Stimulated activated CD8-positive, alpha-beta memory T cell treated with anti-CD3 and anti-CD28 coated beads, Interleukin-4, amount 100 ng/mL, for 1 hour (primary cell): ENCODE measurements at places on chromosomes 7 and 10.

DNA sequence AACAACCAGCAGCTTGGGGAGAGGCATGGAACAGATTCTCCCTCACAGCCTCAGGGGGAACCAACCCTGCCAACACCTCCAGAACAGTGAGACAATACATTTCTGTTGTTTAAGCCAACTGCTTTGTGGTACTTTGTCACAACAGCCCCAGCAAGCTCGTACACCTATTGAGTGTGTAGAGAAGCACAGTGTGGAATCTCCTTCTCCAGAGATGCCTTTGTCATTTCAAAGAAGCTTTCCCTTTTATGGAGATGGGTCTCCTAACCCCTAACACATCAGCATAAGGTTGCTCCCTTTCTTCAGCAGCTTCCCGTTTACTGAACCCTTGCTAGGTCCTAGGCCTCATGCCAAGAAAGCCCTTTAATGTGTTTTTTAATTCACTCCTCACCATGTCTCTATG lies 60.7 kb upstream of the AGK start:
- no peak for DNase-seq

DNA sequence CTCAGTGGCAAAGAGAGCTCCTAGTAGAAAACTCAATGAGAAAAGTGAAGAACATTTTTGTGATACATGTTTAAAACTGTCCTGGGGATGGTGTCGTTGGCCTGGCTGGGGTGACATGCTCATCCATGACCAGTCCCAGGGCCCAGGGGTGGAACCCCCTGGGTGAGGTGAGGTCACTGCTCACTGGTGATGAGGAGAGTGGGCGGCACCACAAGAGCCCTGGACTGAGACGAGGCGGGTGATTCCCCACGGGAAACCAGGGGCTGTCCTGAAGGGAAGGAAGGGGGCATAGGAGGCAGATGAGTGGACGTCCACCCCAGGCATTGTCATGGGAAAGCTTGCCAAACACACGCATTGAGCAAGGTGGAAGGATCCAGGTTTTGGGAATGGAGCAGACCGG lies 54.6 kb downstream of the HTR5A start:
- no peak for DNase-seq

DNA sequence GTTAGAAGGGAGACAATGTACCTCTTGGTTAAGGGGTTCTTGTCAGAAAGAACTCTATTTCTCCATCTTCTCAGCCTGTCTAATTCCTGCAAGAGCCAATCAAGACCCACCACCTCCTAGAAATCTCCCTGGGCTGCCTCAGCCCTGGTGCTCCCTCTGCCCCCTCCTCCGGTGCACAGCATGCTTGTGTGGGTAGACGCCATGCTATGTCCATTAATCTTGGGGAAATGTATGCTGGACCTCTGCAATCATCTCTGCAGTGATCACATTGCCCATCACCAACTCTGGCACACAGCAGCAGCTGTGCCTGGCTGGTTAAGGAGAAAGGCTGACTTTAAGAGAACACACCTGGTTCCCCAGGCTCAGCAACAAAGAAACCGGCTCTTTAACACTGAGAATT lies 37.3 kb downstream of the SH3PXD2A start:
- no peak for DNase-seq

DNA sequence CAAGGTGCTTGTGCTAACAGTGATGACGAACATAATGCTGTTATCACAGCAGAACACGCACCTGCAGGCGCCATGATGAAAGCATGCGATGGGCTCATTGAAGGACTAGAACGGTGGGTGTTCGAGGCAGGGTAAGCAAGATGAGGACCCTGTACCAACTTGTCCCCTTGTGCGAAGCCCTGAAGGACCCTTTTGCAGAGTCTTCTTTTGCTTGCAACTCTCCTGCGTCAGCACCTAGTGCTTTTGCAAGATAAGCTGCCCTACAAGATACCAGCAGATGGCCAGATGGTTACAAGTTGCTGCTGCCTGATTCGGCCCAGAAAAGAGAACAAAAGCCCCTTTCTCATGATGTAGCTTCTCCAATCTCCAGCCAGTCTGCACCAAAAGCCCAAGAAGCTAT lies 4.2 kb upstream of the IL15RA start:
- no peak for DNase-seq

GRCh38 chr10:111370101-111370500 lies 293.3 kb downstream of the ADRA2A start:
- no peak for DNase-seq

- no peak for DNase-seq
These were observed 102.6 kb upstream of the AFAP1L2 start for GRCh38 chr10:114506871-114507385.

GRCh38 chr10:95363303-95363912 lies 72.6 kb upstream of the PDLIM1 start:
- no peak for DNase-seq

GRCh38 chr10:59851864-59852263 lies 54.5 kb downstream of the CCDC6 start:
- no peak for DNase-seq

- DNase-seq, result no peak
These were observed 8.3 kb downstream of the AEBP1 start for GRCh38 chr7:44112231-44112996.

DNA sequence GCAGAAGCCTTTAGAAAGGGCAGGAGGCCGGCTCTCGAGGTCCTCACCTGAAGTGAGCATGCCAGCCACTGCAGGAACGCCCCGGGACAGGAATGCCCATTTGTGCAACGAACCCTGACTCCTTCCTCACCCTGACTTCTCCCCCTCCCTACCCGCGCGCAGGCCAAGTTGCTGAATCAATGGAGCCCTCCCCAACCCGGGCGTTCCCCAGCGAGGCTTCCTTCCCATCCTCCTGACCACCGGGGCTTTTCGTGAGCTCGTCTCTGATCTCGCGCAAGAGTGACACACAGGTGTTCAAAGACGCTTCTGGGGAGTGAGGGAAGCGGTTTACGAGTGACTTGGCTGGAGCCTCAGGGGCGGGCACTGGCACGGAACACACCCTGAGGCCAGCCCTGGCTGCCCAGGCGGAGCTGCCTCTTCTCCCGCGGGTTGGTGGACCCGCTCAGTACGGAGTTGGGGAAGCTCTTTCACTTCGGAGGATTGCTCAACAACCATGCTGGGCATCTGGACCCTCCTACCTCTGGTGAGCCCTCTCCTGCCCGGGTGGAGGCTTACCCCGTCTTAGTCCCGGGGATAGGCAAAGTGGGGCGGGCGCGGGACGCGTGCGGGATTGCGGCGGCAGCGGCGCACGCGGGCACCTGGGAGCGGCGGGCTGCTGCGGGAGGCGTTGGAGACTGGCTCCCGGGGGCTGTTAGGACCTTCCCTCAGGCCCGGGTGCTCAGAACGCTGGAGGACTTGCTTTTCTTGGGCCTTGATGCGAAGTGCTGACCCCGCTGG lies at the start of gene FAS:
TSS of gene FAS (plus strand) at position 415 of the 777 bp plus-strand sequence. CDS start at position 494, 79 bp downstream.
- DNase-seq, result peak; percentile 52

- no peak for DNase-seq
These were observed 62.5 kb downstream of the ABCB4 start for GRCh38 chr7:87413029-87413428.

DNA sequence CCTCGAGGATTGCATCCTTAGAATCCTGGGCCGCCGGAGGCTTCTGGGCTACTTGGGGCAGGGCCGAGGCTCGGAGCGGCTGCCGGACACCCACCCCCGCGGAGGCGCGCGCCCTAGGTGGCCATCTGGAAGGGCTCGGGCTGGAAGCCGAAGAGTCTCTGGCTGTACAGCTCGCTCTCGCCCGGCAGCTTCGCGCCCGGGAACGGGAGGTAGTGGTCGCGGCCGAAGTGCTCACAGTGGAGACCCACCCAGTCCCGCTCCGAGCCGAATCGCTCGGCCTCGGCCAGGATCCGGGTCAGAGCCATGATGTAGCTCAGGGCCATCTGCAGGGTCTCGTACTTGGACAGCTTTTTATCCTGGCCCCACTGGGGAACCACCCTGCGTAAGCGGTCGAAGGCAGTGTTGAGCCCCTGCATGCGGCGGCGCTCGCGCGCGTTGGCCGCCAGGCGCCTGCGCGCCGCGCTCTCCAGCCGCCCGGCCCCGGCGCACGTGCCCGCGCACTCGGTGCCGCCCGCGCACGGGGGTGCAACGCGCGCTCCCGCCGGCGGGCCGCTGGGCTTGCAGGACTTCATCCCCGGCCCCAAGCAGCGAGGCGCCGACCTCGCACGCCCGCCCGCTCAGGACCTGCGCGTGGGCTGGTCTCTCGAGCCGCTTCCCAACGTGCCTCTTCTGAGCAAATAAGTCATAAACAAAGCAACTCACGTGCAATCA lies 652 bp downstream of the ATOH7 start:
- DNase-seq, result no peak

DNA sequence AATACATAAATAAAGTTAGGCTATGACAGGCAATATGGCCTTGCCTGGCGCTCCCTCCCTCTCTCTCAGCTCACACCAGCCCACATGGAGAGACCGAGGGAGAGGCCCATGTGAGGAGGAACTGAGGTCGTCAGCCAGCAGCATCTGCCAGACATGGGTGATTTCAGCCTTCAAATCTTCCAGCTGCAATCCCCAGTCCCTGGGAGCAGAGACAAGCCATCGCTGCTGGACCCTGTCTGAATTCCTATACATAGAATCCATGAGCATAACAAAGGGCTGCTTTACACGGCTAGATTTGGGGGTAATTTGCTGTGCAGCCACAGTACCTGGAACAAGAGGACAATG lies 35.6 kb downstream of the ANKRD16 start:
- no peak for DNase-seq

GRCh38 chr7:70372768-70373515 lies 759.0 kb upstream of the GALNT17 start:
- DNase-seq, result no peak

DNA sequence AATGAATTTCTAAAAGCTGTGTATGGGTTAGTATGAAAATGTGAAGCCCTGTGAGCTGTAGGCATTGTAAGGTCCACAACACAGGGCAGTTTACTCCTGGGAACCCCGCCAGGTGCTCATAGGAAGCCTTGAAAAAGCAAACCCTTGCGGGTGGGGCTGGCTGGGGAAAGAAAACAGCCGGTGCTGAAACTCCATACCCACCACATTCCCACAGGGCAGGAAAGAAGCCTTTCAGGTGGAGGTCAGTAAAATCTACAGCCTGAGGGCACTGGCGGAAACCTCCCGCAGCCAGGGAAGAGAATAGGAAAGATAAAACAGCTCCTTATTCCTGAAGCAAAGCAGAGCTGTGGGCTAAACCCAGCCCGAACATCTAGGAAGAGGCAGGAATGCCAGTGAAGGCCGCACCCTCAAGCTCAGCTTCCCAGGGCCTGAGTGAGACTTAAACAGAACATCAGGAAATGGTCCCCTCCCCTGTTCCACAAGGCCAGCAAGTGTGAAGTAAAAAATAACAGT lies 34.7 kb downstream of the PODXL start:
- DNase-seq, result no peak

DNA sequence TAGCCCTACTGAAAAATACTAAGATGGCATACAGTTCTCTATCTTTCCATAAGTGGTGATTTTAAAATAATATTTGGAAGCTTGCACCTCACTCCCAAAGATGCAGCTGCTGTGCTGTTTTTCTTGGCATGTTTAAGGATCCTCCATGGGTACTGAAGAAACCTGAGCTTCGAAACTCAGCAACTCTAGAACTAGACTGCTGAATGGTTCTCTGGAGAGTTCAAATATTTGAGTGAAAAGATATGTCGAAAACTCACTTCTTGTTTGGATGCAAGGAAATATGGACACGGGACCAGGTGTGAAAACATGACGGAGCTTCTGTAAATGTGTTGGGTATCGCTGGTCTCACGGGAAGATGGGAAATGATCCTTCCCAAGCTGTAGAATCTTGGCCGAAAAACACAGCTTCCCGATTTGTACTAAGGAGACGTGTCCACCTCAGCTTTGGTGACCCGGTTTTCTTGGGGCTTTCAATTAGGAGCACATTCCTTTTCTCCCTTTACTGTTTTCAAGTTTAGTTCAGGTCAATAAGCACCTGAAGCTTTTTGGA lies 543.8 kb upstream of the NRP1 start:
- DNase-seq, result no peak

- no peak for DNase-seq
These were observed 23.3 kb upstream of the STEAP2 start for GRCh38 chr7:90188281-90188680.

GRCh38 chr10:48670978-48671913 lies 13.4 kb upstream of the WDFY4 start:
- no peak for DNase-seq

DNA sequence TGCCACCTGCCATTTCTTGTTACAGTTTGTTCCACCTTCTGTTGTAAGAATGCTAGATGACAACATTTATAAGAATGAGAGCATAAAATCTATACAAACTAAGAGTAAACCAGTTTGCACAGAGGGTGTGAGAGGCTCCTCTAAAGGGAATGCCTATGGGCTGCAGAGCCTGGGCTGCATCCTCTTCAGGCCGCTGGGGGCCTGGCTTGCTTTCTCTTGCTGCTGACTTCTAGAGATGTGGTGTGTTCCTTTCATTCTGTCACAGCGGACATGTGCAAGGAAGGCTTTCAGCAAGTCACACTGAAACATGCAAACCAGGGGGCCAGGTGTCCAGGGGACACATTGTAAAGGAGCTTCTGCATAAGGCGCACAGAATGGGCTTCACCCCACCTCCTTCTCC lies 7.1 kb upstream of the ATP6V1F start:
- no peak for DNase-seq
